ENCODE measurements at places on chromosomes 3 and 15. TPM values are rescaled to one million over a fixed set of nuclear protein-coding genes. Genes with fewer than 3 reads are reported as not detected.

DNA sequence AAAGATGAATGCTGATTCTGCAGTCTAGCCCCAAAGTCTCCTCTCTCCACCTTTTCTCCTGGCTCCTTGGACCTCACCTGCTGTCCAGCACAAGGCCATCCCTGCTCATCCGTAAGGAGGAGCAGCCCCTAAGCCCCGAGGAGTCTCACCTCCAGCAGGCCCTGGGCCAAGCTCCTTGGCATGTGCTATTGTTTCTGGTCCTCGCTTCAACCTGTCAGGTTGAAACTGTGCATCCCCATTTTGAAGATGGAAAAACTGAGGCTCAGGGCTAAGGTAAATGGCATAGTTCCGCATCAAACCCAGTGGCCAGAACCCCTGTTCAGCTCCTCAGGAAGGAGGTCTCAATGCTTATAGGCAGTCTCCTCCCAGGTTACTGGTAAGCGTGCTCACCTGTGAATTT is 26.1 kb downstream of the CHDH start:
- DNase-seq, result no peak

- DNase-seq, result no peak
These were observed 353.6 kb downstream of the CLSTN2 start for GRCh38 chr3:140288595-140288994.

DNA sequence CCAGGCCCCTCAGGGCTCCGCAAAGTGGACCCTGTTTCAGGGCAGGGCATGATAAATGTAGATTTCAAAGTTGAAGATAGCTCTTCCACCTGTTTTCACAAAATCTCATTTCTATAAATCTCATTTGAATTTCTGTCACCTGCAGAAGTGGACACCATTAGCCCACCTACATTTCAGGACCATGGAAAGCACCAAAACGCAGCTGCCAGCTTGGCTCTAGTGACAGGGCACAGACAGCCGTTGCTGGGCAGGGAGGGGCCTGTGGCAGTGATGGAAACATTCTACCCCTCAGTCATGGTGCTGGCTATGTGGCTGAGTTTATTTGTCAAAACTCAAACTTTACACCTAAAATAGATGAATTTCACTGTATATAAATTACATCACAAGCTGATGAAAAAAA is 40.4 kb downstream of the PRR23E start:
- DNase-seq, result no peak

- no peak for DNase-seq
These were observed 16.7 kb upstream of the SOX2 start for GRCh38 chr3:181694805-181695660.

DNA sequence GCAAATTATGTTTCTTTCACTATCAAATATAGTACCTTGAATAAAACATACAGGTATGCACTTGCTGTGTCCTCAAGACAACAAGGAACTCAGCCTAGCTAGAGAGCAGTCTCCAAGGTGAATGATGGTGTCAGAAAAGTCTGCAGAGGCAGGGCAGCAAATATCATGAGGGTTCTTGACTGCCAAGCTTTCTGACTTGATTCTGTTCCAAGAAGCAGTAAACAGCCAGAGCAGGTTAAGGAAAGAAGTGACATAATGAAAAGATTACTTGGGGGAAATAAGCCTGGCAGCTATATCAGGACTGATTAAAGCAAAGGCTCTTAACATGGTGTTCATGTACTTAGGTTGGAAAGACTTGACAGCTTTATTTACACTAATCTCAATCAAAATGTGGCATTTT is 192.2 kb upstream of the GADL1 start:
- DNase-seq, result no peak

- DNase-seq, result no peak
These were observed 32.1 kb downstream of the KIF9 start for GRCh38 chr3:47250309-47251060.

- DNase-seq, result no peak
These were observed 17.7 kb upstream of the CPA3 start for GRCh38 chr3:148847351-148847750.

- no peak for DNase-seq
These were observed 927 bp downstream of the SMAD6 start for GRCh38 chr15:66702787-66703539.

DNA sequence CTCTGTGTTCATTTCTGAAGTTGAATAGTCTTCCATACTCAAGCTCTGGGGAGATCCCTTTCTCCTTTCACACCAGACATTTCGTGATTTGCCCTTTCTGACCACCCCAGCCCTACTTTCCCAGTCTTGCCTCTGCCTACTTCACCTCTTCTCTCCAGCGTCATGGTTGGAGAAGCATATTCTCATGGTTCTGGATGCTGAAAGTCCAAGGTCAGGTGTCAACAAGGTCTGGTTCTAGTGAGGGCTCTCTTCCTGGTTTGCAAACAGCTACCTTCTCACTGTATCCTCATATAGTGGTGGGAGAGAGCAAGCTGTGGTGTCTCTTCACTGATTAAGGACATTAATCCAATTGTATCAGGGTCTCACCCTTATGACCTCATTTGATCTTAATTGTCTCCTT is 169.4 kb downstream of the IGF1R start:
- DNase-seq, result no peak

- DNase-seq, result no peak
These were observed 519.7 kb downstream of the DIPK2A start for GRCh38 chr3:144491333-144491732.

DNA sequence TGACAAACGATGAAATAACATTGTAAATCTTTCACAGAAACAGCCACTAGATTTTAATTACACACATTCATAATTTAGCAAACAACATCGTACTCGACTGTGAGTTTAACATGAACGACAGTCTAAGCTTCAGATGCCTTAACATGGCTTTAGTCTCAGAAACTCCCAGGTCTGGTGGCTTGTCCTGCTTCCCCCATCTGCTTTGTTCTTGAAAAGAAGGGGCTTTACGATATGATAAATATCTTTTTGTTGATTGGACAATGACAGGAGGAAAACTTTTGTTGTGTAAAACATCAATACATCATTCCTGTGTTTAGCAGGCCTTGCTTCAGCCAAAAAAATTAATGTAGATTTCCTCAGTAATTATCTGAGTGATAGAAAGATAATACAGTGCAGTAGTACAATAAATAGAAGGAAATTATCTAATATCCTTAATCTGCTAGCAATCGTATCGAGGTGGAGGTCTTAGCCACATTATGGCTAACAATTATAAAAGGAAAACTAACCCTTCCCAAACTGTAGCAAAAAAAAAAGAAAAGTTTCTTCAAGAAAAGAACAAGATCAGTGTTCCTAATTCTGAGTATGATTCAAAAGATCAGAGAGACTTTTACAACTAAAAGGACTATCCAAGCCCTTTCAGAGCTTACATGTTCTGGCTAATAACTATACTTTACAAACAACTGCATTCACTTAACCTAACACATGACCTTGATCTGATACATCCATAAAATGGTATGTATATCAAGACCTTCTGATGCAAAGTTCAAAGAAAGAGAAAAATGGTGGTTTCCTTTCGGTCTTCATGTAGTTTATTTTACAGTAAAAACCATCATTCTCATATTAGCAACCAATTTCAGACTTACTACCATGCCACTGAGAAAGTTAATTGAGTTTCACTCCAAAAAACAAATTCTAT is 535.7 kb downstream of the FOXP1 start:
- DNase-seq, result no peak

DNA sequence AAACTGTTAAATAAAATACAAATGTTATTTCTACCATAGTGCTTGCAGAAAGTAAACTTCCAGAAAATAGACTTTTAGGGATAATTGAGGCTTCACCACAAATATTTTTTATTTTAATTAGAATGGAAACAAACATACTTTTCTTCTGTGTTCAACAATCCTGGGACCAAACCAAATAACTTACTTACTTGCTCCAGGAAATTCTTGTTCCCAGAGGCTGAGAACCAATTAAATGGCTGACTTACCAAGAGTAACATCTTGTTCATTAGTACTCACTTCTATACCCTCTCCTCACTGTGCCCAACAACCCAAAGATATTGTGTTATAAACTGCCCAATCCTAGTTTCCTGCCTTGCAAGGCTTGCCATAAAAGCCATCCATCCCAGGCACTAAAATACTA is 172.2 kb upstream of the PFN2 start:
- DNase-seq, result no peak

DNA sequence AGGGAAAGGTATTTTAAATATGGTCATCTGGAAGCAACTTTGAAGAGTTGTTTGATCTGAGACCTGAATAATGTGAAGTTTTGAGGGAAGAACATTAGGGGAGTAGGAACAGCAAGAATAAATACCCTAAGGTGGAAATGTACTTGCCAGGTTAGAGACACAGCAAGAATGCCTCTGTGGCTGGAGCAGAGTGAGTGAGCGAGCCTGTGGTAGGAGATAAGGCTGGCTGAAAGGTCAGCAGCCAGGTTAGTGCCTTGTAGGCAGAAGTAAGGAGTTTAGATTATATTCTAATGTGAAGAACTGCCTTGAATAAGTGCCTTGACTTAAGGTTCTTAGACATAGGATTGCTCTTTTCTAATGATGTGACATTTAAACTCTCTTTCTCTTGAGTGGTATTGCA is 18.3 kb downstream of the LRRC49 start:
- no peak for DNase-seq

DNA sequence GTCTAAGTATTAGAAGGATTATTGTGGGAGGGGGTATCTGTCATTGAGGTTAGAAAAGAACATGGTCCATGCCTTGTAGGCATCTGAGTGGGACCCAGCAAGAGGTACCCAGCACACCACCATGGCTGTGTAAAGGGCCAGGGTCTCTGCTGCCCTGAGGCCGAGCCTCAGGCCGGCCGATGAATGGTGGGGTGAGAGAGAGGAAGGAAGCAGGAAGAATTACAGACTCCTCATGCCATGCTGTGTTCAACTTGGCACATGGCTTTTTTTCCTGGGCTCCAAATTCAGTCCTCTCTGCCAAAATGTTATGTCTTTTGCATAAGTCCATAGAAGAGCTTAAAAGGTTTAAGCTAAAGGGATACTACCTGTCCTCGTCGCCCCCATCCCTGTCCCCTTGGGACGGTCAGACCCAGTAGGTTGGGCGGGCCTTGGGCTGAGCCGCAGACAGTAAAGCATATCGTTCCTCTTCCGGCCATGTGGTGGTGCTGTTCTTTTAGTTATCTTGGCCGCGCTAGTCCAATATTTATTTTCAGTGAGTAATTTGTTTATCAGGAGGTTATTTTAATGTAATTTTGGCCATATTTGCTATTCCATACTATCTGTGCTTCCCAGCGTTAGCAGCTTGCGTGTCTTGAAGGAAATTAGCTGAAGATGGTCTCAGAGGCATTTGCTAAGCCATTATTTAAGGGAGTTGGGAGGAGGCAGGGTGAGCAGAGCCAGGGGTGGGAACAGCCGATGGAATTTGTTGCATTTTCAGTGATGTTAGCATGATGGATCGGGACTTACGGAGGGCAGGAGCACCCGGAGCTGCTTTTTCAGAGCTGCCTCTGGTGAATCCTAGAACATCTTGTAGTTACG is 152.4 kb downstream of the AGBL1 start:
- no peak for DNase-seq

DNA sequence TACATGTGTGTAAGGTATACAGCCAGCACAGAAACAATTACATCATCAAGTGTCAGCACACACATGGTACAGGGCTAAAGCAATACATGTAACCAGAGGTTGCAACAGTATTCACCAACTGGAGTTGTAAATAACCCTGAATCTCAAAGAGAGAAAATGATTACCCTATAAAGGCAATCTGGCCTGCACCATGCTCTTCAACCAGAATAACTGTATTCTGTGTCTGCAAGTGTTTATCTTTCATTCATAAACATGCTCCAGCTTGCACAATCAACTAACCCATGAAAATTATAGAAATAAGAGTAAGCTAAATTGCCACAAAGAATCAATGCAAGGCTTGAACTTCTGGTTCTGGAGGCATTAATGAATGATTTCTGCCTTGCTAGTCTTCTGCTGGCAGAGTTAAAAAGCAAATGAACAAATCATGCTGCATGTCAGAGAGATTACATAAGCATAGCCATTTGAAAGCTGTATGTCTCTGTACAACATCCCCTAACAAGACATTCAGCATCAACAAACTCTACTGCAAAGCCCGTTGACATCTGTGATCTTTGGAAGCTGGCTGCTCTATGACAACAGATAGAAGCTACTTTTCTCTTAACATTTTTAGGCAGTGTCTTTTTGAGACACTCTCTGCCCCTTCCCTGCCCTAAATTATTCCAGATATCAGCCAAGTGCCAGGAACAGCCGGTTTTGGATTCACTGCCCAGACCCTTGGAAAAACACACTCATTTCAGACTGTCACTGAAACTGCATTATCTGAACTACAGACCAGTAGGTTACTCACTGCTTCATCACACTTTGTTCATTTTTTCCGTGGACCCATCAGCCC is 871.0 kb downstream of the OTOL1 start:
- DNase-seq, result no peak

DNA sequence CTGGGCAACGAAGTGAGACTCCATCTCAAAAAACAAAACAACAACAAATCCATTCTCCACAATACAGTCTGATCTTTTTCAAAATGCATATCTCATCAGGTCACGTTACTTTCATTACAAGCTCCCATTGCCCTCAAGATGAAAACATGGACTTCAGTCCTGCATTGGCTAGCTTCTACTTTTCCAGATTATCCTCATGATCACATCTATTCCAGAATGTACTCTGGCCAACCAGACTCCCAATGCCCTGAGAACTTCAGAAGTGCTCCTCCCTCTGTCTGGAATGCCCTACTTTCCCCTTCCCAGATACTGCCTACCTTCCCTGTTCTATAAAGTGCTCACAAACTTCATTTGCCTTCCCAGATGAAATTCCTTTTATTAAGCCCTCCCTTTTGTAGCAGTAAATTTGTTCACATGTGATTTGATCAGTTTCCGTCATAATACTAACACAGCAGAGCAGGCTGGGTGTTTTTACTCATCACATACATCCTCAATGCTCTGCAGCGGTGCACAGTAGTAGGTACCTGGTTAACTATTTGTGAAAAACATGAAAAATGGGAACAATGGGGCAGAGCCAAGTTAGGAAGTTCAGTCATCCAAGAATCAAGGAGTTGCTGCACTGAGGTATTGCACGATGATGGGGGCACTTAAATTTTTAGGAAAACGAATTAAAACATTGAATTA is 5.3 kb downstream of the RPL22L1 start:
- no peak for DNase-seq

- no peak for DNase-seq
These were observed 775 bp downstream of the ARNT2 start for GRCh38 chr15:80404761-80405553.

ALDH1A3 gene
- not detected for polyA plus RNA-seq

ESYT3 gene
- polyA plus RNA-seq, result not detected

LIPC gene
- 0.64 TPM for polyA plus RNA-seq

NANOGP8 gene
- not detected for polyA plus RNA-seq

CHRFAM7A gene
- not detected for polyA plus RNA-seq

CRABP1 gene
- not detected for polyA plus RNA-seq

MRPS22 gene
- 42.1 TPM for polyA plus RNA-seq

CNTN3 gene
- not detected for polyA plus RNA-seq

XCR1 gene
- not detected for polyA plus RNA-seq

Measured in naive thymus-derived CD8-positive, alpha-beta T cell (primary cell).